Caudate nucleus (tissue), 63 donors: ENCODE measurements at places on chromosomes 1 and 21.

DNA sequence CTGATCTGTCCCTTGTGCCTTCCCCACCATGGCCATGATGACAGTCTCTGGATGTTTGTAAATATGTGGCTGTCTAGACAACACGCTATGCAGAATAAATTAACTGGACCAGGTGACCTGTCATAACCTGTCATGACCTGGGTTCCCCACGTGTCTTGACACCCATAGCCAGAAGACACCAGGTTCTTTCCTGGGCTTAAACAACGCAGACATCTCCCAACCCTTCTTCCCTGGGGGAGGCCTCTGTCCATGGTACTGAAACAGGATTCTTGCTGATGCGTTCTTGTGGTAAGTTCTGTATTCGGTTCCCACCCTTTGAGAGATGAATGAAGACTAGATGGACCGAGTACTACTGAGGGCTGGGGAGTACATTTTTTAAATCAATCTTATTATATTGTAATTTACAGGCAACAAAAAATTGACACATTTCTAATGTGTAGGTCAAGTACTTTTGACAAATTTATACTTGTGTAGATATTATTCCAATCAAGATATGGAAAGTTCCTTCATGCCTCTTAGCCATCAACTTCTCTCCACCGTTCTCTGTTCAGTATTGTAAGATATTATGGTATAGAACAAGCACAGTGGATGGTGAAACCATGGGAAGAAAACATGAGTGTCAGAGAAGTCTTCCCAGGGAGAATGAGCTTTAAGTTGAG is 738.8 kb downstream of the PTPRU start:
- no peak for DNase-seq

- DNase-seq, result no peak
These were observed 1.6 kb upstream of the PANK4 start for GRCh38 chr1:2528016-2528415.

- no peak for DNase-seq
These were observed 363.6 kb upstream of the VAMP3 start for GRCh38 chr1:7407544-7407895.

DNA sequence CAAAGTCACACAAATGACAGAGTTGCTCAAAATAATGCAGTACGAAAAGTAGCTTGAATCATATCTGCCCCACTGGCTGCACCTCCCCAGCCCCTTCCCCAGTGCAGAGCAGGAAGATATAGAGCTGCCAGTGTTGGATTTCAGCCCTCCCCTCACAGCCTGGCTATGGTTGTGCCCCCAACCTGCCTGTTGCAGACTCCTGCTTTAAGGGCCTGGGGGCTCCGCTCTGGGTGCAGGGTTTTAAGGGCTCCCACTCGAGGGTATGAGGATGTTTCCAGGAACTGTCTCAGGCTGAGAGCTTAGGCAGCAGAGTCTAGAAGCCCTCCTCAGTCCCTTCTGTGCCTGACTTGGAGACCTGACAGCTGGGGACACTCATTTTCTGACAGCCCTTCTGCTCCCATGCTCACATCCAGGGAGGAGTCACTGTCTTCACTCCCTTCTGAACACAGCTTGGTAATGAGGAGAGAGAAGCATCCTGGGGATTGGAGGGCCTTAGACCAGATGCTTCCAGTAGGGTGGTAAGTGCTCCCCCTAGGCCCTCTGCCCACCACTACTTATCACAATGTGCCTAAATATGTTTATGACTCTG is 4.6 kb downstream of the S100A9 start:
- no peak for DNase-seq

DNA sequence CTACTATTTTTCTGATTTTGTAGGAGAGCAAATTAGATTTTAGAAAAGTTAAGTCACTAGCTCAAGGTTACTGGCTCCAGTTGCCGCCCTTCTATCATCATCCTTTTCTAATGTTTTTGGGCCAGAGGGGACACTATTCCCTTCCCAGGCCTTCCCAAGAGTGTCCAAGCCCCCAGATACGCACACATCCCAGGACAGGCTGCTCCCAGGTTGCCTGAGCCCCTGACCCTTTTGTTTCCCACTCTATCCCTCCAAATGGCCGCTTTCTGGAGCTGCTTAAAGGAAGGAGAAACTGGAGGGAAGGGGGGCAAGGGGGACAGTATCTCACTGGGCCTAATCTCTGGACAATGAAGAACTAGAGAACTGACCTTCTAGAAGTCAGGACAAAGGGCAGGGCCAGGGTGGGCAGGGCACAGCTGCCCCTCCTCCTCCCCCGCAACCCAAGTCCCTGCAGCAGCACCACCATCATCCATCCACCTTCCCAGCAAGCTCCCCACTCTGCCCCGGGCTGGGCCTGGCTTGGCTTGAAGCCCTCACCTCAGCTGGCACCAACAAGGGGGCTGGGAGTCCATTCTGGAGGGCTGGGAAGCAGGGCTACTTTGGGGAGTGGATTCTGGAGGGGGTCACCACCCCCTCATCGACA is 1.1 kb upstream of the MAP7D1 start:
- DNase-seq, result no peak

DNA sequence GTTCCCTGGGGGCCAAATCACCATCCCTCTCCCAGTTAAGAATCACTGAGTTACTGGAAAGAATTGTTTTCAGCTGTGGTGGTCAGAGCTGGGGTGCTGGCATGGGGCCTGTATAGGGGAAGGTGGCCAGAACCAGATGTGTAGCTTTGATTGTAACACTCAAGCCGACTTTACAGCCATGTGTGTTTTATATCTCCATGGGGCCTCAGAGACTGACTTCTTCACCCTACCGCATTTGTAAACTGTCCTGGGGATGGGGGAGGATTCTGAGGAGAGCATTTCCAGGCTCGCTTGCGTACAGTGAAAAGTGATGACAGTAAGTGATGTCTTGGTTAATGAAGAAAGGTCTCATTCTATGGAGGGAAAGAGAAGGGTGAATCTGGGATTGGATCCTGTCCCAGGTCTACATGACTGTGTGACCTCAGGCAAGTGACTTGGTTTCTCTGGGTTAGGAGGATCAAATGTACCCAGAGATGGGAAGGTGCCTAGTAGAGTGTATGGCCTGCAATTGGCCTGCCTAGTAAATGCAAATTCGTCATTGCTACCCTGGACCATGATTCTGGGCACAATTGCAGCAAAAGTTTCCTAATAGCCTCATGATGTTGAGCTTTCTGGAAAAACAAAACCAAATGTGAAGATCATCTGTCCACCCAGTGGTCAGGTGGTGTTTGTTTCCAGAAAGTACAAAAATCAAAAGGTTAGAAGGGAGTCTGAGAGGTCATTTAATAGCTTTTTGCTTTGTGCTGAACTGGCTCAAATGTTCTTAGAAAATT is 49.7 kb upstream of the RCC2 start:
- no peak for DNase-seq

- DNase-seq, result no peak
These were observed 16.1 kb upstream of the SLC5A9 start for GRCh38 chr1:48206371-48206770.

DNA sequence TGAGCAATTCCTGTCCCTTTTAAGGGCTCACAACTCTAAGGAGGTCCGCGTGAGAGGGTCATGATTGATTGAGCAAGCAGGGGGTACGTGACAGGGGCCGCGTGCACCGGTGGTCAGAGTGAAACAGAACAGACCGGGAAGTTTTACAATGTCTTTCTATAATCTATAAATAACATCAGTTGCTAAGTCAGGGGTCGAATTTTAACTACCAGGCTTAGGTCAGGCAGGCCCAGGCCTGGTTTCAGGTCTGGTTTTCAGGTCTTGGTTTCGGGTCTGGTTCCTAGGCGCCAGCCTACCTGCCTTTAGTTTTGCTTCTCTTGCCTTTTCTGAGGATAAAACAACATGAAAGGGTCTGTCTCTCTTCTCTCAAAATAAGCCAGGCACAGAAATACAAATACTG is 476.0 kb upstream of the CAMK1G start:
- no peak for DNase-seq

DNA sequence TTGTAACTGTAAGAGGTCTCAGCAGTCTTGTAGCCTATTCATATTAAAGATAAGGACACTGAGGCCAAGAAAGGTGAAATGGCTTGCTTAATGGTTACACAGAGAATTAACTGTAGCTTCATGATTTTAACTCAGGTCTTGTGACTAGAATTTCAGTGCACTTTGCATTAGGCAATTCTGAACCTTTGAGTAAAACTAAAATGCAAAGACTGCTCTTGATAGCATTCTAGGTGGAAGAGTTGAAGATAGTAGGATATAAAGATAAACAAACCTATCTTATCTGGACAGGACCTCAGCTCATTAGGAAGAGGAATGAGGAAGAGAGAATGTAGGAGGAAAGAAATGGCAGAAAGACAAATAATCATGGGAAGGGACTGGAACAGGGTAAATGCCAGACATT is 68.6 kb upstream of the RGL1 start:
- DNase-seq, result no peak
